ENCODE measurements at places on chromosomes 11 and 22. TPM values are rescaled to one million over a fixed set of nuclear protein-coding genes. Genes with fewer than 3 reads are reported as not detected.

GRCh38 chr11:79090191-79090705 is 350.6 kb downstream of the TENM4 start:
- H3K27me3 ChIP-seq = no peaks in the 10 kb centered on the region
- no peak overlapping the region for H3K27ac ChIP-seq
- H3K4me1 ChIP-seq = no peaks in the 10 kb centered on the region
- H3K4me3 ChIP-seq = no peak overlapping the region
- DNase-seq = no peak
- no peaks in the 10 kb centered on the region for H3K36me3 ChIP-seq

- H3K27me3 ChIP-seq = no peaks in the 10 kb centered on the region
- no peaks in the 10 kb centered on the region for H3K4me1 ChIP-seq
- DNase-seq = no peak
- no peak overlapping the region for H3K4me3 ChIP-seq
Measured at GRCh38 chr11:134347441-134347840, 15.7 kb downstream of the GLB1L2 start.

GRCh38 chr11:95697614-95698408 is 91.8 kb downstream of the FAM76B start:
- DNase-seq = no peak
- H3K27ac ChIP-seq = no peak overlapping the region
- peaks cover under 1% of the 10 kb centered on the region for H3K4me1 ChIP-seq
- no peaks in the 10 kb centered on the region for H3K36me3 ChIP-seq
- H3K4me3 ChIP-seq = no peak overlapping the region
- H3K27me3 ChIP-seq = no peaks in the 10 kb centered on the region

GRCh38 chr22:33397381-33397907 is 339.3 kb upstream of the SYN3 start:
- no peaks in the 10 kb centered on the region for H3K27me3 ChIP-seq
- H3K4me1 ChIP-seq = peaks cover 1% of the 10 kb centered on the region
- no peaks in the 10 kb centered on the region for H3K36me3 ChIP-seq

DNA sequence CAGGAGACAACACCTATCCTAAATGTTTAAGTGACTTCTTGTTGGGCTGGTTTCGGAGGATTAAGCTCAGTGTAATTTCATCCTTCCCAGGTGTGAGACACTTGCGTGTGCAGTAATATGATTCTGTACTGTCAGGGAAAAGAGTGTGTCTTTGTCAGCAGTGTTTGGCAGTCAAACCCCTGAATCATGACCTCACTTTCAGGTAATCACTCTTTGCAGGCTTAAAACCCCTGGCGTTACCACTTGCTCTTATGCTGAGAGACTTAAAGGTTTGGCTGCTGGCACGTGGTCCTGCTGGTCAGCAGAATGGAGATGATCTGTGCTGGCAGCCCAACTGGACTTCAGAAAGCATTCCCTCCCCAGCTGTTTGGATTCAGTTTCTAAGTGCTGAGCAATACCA is 56.1 kb downstream of the APIP start:
- H3K36me3 ChIP-seq = no peaks in the 10 kb centered on the region
- DNase-seq = no peak
- H3K4me1 ChIP-seq = no peaks in the 10 kb centered on the region
- no peak overlapping the region for H3K4me3 ChIP-seq
- no peak overlapping the region for H3K27ac ChIP-seq

The CHID1 gene
- 77.4 TPM for total RNA-seq

The KLHDC7B gene
- 0.29 TPM for total RNA-seq

Data from aorta (tissue), 5 donors.